ENCODE measurements at places on chromosomes 5 and 9.

DNA sequence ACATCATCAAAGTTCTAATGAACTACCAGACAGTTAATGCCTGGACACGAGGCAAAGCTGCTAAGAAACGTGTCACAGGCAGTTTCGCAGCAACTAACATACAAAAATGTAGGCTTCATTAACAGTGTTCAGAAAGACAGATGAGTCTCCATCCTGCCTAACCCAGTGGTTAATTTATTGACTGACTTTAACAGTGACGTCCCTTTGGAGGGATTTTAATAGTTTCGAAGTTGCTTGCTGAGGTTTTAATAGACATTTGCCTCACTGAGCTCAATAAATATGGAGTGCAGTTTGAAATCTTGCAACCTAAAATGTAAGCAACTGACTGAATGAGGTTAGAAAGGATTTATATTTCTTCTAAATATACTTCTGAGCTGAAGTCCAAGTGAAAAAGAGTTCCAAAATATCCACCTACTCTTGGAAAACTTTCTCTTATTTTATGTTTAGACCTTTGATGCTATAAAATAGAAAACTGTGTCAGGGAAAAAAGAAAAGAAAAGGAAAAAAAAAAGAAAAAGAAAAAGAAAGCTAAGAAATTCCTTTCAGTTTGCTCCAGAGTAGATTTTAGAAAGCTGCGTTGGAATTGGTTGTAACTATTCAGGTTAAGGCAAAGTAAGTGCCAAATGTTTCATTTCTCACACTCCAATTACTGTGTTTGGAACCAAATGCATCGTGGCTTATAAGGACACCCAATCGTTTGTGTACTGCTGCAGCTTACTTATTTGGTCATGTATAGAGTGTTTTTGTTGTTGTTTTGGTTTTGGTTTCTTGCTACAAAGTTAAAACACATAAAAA is 2016.6 kb downstream of the MAT2B start:
- DNase-seq: no peak

- no peak for DNase-seq
These were observed 34.4 kb downstream of the ERGIC1 start for GRCh38 chr5:172868436-172868923.

GRCh38 chr5:93192683-93193082 is 388.3 kb downstream of the NR2F1-AS1 start:
- no peak for DNase-seq

- DNase-seq: no peak
These were observed 9.3 kb upstream of the RBM22 start for GRCh38 chr5:150710165-150710564.

DNA sequence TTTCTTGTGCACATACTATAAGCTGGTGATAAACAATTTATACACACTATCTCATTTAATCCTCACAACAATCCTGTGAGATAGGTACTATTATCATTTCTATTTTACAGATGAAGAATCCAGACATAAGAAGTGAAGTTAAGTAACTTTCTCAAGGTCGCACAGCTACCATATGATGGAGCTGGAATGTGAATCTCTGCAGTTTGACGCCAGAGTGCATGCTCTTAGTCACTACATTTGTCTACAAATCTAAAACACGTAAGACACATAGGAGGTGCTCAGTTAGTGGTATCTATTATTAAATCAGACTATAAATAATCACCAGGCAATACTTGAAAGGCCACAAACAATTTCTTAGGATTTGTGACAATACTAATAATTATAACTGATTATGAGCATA is 45.0 kb upstream of the CDKN2B start:
- DNase-seq: no peak

DNA sequence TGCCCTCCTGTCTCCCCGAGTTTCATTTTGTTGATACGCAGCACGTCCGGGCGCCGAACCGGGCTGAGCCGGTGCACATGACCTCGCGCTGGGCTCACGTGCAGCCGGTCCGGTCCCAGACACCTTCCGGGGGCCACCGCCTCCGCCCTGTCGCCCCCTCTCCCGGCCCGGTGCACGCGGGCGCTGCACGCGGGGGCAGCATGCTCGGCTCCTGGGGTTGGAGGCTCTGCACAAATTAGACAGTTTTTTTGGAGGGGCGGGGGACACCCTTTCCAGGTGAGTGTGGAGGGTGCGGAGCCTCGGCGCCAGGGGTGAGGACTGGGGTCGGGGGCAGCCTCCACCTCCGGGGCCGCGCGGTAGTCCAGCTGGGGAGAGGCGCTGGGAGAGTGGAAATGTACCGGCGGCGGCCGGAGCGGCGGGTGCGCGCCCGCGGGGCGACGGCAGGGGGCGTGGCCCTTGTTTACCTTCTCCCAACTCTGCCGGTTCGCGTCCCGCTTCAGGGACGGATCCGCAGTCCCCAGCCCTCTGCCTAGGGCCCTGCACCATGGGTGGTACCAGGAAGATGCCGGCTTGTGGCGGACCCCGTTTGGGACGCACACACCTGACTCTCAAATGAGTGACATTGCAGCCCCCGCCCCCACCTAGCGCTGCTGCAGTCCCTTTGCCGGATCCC is 1.1 kb downstream of the JADE2 start:
- peak; percentile 57 for DNase-seq

- no peak for DNase-seq
These were observed 27.3 kb upstream of the CEP72 start for GRCh38 chr5:584846-585245.

DNA sequence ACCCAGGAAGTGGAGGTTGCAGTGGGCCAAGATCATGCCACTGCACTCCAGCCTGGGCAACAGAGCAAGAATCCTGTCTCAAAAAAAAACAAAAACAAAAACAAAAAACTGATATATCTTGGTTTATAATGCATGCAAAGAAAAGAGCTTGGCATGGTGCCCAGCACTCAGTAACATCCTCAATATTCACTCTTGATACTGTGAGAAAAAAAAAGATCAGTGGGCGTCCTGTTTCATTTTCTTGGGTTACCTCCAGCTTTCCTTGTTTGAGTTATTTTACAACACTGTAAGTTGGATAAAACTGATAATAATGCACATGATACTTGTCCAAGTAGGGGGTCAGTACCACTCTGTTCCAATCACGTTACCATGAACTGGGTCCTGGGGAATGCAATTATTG is 7.8 kb downstream of the PHYHD1 start:
- DNase-seq: no peak

GRCh38 chr9:79023134-79023580 is 548.6 kb upstream of the TLE4 start:
- DNase-seq: no peak

DNA sequence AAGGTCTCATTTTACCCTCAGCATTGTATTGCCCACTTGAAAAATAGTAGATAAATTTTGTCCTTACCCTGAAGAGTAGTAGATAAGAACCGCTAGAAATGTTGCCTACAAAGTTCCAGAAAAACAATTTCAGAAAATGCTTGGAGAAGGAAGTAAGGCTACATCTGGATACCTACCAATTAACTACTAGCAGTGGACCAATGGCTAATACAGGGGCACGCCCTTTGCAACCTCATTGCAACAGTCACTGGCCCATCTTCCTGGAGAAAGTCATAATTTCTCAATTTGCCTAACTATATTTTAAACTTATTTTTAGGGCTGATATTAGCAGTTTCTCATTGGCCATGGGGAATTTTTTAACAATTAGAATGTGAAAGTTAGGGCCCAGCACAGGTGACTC is 326.7 kb upstream of the RFX3 start:
- DNase-seq: no peak

- no peak for DNase-seq
These were observed 73.7 kb downstream of the PPARGC1B start for GRCh38 chr5:149803641-149804468.

DNA sequence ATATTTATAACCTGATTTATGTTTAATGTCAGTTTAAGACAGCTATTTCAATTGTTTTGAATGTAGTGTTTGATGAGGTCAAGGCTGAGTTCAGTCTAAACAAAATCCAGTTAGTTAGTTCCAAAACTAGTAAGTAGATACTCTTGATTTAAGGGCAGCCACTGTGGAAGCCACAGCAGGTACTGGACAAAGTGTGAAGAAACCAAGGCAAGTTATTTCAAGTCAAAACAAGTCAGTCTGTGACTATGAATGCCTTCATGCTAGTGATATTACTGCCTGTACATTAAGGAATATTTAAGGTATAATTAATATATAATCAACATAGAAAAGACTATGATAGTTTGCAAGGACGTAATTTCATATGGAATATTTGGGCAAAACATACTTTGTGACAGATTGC is 362.3 kb downstream of the DMRTA1 start:
- no peak for DNase-seq

- no peak for DNase-seq
These were observed 3.4 kb downstream of the TNC start for GRCh38 chr9:115114546-115114945.

GRCh38 chr5:132464156-132464939 is 26.2 kb downstream of the IRF1 start:
- no peak for DNase-seq

GRCh38 chr9:136245219-136246150 is at the start of gene QSOX2:
Gene QSOX2, minus strand, starts transcription at chr9:136245812. Its CDS starts 9 bp downstream, at chr9:136245803.
- peak; percentile 79 for DNase-seq

- peak; percentile 18 for DNase-seq
These were observed 591 bp downstream of the ABCA1 start for GRCh38 chr9:104927216-104927911.

DNA sequence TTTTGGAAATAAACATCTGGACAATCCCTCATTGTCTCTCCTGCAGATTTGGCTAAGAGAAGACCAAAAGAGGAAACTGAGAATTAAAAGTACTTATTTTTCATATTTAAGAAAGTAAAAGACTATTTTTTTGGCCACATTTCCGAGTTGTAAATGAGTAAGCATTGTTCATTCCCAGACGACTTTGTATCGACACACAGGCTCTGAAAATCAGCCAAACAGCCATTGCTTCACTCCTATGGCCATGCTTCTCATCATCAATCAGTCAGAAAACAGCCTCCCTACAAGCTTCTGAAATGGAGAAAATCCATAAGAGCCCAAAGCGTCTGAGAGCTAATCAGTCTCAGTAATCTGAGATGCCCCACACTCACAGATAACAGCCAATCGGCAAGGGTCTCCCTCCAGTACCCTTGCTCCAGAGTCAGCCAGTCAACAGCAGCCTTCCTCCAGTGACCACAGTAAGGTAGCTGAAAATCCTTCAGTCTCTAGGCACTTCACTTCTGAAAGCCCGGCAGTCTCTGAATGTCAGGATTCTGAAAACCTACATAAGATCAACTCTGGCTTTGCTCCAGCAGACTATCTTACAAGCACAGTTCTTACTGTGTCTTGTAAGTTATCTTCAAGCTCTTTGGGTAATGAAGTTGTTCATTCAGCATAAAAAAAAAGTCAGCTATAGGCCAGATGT is 30.9 kb downstream of the CDO1 start:
- peak; percentile 4 for DNase-seq

DNA sequence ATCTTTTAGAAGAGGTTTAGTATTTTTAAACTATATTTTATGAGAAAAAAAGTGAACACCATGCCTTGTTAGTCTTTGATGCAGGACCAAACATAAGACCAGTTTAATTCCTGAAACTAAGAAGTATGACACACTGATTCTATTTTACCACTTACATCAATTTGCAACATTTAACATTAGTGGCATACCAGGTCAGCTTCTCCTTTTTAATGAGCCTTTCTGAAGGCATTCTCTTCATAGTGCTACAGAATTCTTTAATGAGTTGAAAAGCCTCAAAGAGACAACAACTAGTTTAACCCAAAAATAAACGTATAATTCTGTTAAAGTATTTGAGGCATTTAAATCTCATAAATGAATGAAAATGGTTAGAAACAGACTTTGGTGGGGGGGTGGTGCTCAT is 28.2 kb downstream of the ARSB start:
- no peak for DNase-seq

- DNase-seq: no peak
These were observed 341.3 kb downstream of the RASEF start for GRCh38 chr9:82721593-82721992.

DNA sequence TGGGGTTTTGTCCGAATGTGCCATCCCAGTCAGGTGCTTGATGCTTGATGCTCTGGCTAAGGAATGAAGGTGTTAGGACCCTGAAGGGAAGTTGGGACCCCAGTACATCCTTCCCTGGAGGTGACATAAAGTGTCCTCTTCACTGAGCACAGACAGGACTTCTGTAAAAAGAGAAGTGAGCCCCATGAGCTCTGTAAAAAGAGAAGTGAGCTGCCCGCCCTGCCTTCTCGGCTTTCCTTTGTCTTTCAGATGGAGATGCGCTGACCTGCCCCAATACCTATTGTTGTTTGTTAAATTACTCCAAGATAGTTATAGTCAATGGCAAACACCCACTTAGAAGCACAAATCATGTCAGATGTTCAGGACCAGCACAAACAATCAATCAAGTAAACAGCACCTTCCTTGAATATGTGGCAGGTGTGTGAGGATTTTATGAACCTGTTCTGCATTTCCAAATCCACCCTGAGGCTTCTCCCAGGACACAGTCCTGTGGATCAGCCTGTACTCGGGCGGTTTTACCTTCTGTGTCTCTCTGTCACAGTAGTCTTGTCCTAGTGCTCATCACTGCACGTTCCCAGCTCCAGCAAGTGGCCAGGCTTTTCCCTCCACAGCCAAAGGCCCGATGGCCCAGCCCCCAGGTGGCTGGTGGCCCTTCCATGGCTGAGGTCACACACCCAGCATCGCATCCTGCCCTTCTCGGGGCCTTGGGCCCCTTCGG is 191.4 kb downstream of the MTRR start:
- DNase-seq: peak; percentile 47

GRCh38 chr5:129163810-129164378 is 69.3 kb downstream of the ISOC1 start:
- DNase-seq: no peak

DNA sequence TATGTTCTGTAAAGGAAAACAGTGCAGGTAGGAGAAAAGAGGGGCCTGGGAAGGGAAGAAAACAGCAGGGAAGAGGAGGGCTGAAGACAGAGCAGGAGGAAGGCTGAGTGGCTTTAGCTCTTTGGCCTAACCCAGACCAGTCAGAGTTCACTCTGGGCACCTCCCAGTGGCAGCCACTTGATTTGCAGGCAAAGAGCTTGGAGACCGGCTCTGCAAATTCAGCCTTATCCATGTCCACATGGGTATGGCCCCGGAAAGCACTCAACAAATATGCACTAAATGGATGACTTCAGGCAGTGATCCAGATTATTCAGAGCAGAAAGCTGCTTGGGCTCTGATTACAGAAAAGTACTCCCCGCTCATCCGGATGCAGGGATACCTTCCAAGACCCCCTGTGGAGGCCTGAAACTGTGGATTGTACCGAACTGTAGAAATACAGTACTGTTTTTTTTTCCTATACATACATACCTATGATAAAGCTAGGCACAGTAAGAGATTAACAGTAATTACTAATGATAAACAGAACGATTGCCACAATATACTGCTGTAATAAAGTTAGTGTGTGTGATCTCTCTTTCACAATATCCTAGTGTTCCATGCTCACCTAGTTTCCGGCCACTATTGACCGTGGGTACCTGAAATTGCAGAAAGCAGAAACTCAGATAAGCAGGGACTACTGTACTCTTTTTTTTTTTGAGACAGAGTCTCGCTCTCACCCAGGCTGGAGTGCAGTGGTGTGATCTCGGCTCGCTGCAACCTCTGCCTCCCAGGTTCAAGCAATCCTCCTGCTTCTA is 4.6 kb upstream of the RNU6ATAC start:
- no peak for DNase-seq

GRCh38 chr9:111961009-111961408 is 64.4 kb downstream of the UGCG start:
- DNase-seq: no peak

- no peak for DNase-seq
These were observed 140.2 kb downstream of the PAX5 start for GRCh38 chr9:36893911-36894310.

GRCh38 chr5:22850981-22851380 is 2.2 kb downstream of the CDH12 start:
- no peak for DNase-seq

- no peak for DNase-seq
These were observed 25.4 kb upstream of the TGFBR1 start for GRCh38 chr9:99079542-99079941.
